M059J (cell line): ENCODE measurements at places on chromosomes 6 and 20.

DNA sequence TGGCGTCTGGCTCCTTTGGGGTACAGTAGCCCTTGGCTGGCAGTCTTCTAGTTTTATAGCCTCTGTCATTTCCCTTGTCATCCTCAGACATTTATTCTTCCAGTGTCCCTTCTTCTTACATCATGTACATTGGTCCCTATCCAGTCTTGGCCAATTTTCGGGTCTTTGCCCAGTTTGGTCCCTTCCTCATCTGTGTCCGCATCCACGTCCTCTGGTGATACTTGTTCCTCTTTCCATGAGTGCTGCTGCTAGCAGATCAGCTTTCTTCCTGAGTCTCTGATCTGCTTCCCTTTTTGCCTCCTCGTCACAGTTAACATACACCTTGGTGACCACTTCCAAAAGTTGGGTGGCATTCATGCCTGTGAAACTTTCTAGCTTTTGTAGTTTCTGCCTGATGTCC lies 86.2 kb upstream of the GPR6 start:
- no peak for DNase-seq

DNA sequence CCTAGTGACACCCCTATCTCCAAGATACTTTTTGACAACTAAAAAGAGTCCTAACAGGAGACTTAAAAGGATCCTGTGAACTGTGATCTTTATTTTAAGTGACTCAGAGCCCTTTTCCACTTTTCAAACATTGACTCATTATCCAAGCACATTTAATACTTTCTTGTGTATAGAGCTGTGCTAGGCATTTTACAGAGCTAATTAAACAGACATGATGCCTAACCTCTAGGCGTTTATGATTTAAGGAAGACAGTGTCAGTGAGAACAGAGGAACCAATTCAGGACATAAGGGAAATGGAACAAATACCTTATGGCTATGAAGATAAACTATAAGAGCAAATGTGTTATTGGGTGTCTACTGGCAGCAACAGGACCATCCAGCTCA lies 282.6 kb downstream of the TPBG start:
- DNase-seq: peak; percentile 14

DNA sequence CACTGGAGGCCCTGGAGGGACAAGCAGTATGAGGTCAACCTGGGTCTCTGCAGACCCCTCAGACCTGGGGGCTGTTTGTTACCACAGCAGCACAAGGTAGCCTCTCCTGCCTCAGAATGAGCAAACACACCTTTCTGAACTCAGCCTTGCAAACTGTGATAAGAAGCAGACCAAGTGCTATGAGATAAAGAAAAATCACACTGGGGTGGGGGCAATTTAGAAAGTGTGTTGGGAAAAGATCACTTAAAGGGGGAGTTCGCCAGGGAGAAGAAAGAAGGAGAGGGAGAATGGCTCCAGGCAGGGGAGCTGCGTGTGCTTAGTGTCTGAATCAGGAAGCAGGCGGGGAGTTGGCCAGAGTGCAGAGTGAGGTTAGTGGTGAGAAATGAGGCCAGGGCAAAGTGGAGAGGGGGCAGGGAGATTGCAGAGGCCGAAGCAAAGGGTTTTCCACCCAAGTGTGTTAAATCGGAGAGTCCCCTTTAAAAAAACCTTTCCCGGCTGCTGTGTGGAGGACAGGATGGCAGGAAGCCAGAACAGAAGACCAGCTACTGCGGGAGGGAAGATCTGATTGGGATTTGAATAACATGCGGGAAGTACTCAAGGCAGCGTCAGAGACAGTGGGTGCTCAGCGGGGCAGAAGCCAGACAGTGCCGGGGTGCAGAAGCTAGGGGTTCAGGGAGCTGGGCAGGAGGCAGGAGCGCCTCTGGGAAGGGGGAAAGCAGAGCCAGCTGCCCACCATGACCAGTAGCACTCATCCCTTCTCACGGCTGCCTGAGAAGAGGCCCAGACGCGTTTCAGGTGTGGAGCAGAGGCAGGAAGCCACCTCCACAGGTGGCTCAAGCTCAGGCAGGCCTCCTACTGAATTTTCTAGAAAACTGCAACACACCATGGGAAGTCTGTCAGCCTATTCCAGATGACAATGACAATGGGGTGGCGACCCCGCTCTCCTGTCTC lies 9.0 kb downstream of the ADA start:
- DNase-seq: peak; percentile 96

DNA sequence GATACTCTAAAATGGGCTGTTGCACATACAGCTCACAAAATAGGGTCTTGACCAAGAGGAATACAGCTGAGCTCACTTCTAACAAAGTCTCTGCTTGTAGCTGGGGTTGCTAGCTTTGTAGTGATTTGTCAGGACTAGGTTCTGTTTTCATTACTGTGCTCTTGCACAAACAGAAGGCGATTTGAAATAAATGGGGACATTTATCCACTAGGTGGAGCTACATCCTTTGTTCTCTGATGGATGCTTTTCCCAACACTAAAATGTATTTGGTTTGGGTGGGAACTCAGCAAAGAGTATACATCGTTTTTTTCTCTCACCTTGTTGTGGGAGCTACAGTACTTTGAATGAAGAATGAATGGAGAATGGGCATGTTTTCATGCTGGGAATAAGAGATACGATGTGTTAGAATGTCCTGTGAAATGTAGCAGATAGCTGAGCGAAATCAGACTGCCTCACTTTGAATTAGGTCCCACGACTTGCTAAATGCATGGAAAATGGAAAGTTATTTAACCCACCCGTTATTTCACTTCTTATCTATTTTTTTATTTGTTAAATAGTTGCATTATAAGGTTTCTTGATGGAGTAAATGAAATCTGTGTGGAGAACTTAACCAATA lies 494.7 kb upstream of the MAP3K7 start:
- DNase-seq: peak; percentile 9

GRCh38 chr20:23344336-23344735 lies 6.3 kb upstream of the NXT1 start:
- DNase-seq: no peak

GRCh38 chr6:155340464-155341129 lies 26.3 kb upstream of the TFB1M start:
- DNase-seq: peak; percentile 66

DNA sequence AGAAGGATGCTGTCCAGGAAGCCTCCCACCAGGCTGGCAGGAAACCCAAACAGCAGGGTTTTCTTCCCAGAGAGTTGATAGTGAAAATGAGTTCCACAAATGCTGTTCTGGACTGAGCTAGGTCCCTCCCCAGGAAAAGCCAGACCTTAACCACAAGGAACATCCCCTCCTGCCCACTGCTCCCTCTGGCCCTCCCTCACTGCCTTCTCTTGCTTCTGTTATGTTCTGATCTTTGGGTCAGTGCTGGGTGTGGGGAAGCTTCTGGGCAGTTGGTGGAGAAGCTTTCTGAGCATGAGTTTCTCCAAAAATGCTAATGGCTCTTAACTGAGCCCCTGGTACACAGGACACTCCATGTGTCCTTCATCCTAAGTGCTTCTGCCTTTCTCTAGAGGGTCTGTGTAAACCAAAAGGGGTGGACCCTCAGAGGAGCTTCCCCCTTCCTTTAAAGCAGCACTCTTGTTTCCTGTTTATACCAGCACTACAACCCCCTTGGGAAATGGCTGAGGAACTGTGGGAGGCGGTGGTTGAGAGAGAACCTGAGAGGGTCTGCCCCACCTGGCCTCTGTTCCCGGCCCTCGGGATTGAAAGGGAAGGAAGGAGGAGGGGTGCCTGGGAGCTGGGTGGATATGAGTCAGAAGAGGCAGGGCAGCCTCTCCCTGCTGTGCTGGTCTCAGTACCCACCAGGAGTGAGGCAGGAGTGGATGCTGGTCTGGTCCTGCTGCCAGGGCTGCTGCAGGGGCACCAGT lies 42.0 kb downstream of the CDS2 start:
- DNase-seq: peak; percentile 72

- no peak for DNase-seq
Observed at GRCh38 chr6:18270216-18270615, 5.9 kb upstream of the DEK start.

DNA sequence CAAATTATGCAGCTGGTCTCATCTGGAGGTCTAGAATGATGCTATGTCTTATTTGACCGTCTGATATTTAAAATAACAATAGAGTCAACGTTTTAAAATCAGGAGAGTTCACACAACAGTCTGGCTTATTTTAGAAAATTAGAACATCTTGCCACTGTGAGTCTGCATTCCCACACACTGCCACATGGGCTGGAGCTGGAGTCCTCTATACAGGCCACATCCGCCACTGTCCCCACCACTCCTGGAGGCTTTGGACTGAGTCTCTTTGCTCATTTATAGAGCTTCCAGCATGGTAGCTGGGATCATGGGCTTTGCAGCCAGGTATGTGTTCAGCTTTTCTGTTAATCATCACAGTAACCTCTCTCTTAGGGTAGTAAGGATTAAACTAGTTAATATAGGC lies 68.8 kb upstream of the ZNFX1 start:
- DNase-seq: no peak
